ENCODE measurements at places on chromosomes 2 and 18.

GRCh38 chr2:197877038-197877437, 72.6 kb downstream of the PLCL1 start:
- DNase-seq, result no peak

GRCh38 chr2:11343650-11344341, 640 bp downstream of the ROCK2 start:
- DNase-seq, result no peak

- DNase-seq, result no peak
These were observed 70.6 kb upstream of the ITGB6 start for GRCh38 chr2:160270571-160271113.

DNA sequence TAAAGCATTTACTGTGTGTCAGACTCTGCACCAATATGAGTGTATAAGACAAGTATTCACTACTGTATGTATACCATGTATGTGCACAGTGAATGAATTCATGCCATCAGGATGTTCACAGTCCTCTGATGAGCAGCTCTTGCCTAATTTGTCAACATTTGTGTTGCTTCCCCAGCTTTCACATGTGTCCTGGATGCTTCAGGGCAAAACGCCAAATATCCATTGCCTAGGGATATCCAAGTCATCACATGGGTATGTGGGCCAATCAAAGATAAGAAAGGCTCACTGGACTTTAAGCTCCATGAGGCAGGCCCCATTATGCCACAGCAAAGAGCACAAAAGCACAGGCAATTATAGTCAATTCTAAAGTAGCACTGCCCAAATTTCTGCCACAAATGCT, 134.2 kb upstream of the CHAC2 start:
- DNase-seq, result no peak

DNA sequence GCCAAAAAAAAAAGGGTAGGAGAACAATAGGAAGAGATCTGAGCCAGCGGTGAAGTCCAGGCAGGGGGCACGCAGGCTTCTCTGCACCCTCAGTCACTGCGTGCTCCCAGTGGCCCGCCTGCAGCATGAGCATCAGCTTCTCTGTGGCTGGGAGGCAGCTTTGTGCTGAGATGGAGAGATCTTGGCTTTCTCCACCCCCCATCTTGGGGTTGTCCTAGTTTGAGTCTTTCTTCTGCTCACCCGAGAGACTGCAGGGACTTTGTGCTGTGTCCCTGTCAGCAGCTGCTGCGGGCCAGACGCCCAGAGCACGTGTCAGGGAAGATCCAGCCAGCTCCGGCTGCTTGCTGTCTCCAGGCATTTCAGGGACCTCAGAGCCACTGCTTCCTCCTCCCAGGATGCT, 20.3 kb downstream of the TRAPPC12 start:
- no peak for DNase-seq

DNA sequence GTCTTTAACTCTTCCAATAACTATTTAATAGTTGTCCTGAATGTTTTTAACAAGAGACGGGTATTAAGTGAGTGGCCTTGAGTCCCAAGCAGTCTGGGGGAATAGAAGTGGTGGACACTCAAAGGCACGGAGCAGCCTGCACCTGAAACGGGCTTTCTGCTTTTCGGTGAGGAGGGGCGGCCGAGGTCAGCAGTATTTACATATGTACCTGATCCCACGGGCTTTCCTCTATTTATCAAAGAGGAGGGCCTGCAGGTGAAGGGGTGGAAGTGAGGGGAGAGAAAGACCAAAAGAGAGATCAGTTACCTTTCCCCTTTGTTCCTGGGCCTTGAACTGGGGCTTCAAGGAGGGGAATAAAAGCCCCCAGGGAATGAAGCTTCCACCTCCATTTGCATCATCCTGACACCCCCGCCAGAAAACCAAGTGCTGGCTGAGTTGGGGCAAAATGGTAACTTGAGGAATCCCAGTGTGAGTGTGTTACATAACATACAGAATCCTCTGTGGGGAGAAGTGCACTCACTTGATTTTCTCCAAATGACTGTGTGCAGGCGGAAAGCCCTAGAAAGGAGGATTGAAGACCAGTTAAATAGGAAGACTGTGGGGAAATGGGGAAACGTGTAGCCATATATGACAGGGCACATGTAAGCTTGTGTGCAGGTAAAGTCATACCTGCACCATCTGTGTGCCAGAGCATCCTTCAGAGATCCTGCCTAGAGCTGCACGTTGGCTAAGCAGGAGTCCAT, 12.4 kb downstream of the POU3F3 start:
- no peak for DNase-seq

- DNase-seq, result no peak
These were observed 9.9 kb downstream of the LIMS2 start for GRCh38 chr2:127665267-127665893.

- DNase-seq, result no peak
These were observed 189.9 kb upstream of the COL3A1 start for GRCh38 chr2:188784269-188784762.

DNA sequence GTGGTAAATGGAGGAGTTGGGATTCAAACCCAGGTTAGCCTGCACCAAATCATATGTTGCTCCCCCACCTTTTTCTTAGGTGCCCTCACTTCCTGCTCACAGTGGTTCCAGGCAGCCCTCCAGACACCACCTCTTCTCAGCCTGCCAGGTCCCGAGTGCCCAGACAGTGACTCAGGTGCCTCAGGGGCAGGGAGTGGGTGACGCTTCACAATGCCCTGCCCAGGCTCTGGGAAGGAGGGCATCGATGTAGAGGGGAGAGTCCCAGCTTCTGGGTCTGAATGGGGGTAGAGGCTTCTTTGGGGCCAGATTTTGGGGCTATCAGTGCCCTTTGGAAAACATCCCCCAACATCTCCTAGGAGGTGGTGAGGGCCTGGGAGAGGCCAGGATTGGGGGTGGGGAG, 5.2 kb upstream of the DNAJB2 start:
- no peak for DNase-seq

- no peak for DNase-seq
These were observed 85.6 kb upstream of the XPO1 start for GRCh38 chr2:61623747-61624146.

Data from iPS DF 19.7 (cell line).